ENCODE measurements at places on chromosomes 4 and X. TPM values are rescaled to one million over a fixed set of nuclear protein-coding genes. Genes with fewer than 3 reads are reported as not detected.
A peak's percentile ranks its signal among the peaks of the same experiment; 100 is the strongest.

The PAGE4 gene
- total RNA-seq = not detected

The ZNF711 gene
- 0.33 TPM for total RNA-seq

The OPHN1 gene
- total RNA-seq = 0.46 TPM

The CPZ gene
- not detected for total RNA-seq

The SERTM2 gene
- total RNA-seq = not detected

The PGAM4 gene
- total RNA-seq = 0.70 TPM

The PF4V1 gene
- total RNA-seq = not detected

The RAB9B gene
- total RNA-seq = 0.57 TPM

The P2RY4 gene
- total RNA-seq = not detected

The NLGN3 gene
- total RNA-seq = 0.86 TPM

The APLN gene
- total RNA-seq = 0.26 TPM

The GNL3L gene
- total RNA-seq = 45.9 TPM

DNA sequence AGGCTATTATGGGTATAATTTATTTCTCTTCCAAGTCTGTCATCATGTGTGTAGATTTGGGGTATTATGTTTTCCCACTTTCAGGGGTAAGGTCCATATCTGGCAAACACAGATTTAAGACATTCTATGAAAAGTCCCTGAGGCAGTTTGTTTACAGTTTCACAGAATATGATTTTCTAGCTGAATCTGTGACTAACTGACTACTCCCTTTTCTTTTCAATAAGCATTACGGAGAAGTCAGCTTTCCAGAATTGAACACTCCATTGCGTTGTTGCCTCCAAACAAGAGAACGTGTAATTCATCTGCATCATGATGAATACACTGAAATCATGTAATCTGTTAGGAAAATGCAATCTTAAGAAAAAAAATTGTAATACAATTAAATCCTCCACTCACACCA lies 226.7 kb upstream of the SFRP2 start:
- DNase-seq = no peak

GRCh38 chr4:163606896-163607691 lies 112.6 kb downstream of the TMA16 start:
- no peak for DNase-seq

GRCh38 chr4:123643691-123644090 lies 247.1 kb downstream of the SPRY1 start:
- no peak for DNase-seq

DNA sequence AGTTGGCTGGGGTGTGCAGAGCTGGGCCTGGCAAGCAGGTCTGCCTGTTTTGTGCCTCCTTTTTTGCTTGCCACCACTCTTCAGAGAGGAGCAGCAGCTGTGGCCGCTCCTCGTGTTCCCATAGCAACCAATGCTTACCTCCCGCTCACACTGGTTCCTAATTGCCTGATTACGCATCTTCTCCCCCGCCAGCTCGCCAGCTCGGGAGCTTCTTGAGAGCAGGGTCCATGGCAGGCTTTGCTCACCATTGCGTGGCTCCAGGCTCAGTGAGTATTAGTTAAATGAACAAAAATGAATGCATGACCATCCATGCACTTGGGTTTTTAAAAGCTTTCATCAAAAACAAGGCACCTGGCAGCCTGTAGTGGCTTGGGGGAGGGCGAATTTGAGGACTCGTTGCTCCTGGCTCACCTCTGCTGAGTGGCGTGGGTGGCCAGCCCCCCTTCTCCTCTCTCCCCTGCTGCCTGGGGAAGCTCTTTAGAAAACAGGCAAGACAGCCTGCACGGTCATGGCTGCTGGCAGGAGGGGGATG lies 14.2 kb upstream of the PJA1 start:
- no peak for DNase-seq

GRCh38 chr4:3655963-3656362 lies 110.2 kb upstream of the ADRA2C start:
- DNase-seq = no peak

- DNase-seq = no peak
Observed at GRCh38 chr4:121187206-121187605, 23.1 kb upstream of the TNIP3 start.

DNA sequence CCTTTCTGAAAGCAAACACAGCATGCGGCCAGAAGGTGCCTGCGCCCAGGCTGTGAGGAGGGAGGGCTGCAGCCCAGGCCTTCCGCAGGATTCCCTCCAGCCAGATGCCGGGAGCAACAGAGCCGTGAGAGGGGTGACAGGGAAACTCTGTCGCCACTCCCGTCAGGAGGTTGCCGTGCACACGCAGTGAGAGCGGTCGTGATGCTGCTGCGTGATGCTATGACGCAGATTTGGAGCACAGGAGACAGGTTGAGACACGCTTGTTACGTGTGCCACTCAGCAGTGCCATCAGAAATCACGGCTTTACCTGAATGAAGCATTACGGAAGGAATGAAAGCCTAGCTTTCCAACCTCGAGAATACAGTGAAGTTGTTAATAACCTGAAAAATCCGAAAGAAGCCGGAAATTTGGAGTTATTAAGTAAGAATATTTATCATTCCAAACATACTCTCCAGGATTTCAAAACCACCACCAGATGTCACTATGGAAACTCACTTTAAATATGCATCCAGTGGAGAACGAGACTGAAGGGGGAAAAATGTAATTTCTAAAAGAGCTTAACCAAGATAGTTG lies 54.4 kb downstream of the FAT1 start:
- DNase-seq = no peak

- no peak for DNase-seq
Observed at GRCh38 chrX:133794126-133794525, 191.3 kb downstream of the GPC3 start.

DNA sequence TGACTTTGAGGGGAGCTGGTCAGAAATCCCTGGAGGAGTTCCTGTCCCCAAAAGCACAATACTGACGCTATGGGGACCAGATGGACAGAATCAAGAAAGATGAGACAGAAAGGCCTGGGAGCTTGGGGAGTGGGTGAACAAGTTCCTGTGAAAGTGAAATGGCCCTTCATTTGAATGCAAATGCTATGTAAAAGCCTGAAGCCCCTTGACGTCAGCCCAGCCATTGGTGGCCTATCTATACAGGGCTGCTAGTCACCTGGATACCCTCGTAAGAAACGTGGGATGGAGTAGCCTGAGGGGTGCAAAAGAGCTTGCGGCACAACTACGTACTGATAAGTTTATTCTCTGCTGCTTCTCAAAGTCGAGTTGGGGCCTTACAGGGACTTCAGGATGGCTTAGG lies at the start of gene CDX4:
CDX4 (plus strand) TSS at position 223 of the 400 bp plus-strand sequence. CDS start 201 bp downstream, outside the sequence.
- DNase-seq = no peak

DNA sequence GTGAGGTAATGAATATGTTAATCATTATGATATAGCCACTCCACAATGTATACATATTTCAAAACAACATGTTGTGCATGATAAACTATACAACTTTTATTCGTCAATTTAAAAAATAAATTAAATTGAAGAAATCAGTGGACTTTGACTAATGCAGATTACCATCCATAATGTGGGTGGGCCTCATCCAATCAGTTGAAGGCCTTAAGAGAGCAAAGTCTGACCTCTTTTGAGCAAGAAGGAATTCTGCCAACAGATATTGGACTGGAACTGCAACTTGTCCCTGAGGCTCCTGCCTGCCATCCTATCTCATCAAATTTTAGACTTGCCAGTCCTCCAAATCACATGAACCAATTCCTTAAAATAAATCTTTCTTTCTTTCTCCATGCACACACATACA lies 57.4 kb upstream of the SLC16A2 start:
- no peak for DNase-seq

GRCh38 chr4:23881674-23882337 lies 8.0 kb downstream of the PPARGC1A start:
- no peak for DNase-seq

DNA sequence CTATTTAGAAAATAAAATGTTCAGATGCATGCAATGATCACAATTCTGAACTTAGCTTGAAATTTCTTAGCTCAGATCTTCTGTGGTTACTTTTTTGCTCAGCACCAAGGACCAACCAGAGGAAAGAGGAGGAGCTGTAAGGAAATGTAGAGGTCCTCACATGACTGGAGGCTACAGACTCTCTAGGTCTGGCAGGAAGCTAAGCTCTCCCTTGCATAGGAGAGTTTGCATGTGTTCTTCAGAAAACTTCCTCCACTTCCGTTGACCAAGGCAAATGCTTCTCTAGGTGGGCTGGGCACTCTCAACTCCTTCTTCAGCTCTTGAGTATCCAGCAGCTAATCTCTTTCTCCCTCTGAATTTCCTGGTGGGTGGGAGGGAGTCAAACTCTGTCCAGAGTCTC lies 119.6 kb downstream of the BTC start:
- no peak for DNase-seq

DNA sequence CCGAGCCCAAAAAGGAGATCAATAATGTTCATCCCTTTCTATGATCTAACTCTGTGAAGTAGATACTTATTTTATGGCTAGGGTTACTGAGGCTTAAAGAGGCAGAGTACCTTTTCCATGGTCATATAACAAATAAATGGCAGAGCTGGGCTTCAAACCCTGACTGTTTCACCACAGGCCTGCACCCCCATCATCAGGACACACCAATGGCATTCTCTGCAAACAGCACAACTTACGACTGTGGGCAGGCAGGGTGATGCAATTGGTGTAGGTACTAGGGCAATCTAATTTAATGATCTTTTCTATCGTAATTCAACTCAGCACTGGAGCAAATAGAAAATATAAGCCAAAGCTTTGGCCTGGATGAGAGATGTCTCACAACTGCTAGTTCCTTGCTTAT lies 118.8 kb upstream of the CBR4 start:
- DNase-seq = no peak

DNA sequence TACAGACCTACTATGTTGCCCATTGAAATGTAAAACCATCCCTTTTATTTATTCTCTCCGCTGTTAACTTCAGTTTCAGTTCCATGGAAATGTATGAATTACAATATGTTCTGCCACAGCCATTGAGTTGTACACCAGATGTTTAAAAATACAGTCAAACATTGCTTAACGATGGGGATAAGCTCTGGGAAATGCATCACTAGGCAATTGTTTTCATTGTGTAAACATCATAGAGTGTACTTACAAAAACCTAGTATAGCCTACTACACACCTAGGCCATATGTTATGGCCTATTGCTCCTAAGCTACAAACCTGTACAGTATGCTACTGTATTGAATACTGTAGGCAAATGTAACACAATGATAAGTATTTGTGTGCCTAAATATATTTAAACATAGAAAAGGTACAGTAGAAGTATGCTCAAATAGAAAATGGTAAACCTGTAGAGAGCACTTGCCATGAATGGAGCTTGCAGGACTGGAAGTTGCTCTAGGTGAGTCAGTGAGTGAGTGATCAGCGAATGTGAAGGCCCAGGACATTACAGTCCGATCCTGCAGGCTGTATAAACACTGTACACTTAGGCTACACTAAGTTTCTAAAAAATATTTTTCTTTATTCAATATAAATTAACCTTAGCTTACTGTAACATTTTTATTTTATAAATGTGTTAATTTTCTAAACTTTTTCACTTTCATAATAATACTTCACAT lies 2.7 kb upstream of the PF4V1 start:
- DNase-seq = no peak

DNA sequence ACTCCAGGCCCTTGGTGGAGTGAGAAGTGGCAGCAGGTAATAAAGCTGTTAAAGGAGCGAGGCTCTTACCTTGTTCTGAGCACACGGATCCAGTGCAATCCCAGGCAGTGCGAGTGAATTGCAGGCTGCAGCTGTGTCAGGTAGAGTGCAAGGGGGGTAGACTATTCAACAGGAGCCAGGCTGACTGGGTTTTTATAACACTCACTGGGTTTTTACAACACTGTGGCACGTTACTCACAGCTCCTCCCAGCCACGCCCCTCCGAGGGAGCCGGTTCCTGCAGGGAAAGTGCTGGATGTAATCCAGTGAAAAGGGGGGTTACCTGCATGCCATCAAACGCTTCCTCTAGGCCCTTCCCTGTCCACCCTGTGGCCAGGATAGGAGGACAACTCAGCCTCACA lies 358 bp downstream of the FGFBP1 start:
- no peak for DNase-seq

GRCh38 chr4:10659251-10659650 lies 25.3 kb downstream of the CLNK start:
- DNase-seq = no peak

- no peak for DNase-seq
Observed at GRCh38 chrX:129025376-129025775, 497.9 kb downstream of the SMARCA1 start.

DNA sequence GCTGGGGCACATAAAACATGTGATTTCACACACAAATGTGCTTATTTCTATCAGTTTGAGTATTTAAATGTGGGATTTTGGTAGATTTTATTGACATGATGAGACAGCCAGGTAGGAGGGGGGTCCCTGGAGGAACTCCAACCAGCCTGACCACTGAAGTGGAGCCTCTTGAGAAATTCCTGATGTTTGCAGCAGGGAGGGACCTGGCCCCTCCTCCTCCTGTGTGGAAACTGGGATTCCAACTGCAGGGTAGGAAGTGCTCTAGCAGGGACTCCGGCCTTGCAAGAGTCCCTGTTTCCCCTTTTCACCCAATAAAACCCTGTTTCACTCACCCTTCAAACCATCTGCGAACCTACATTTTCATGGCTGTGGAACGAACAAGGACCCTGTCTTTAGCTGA lies 2224.0 kb upstream of the AGA start:
- DNase-seq = no peak

- no peak for DNase-seq
Observed at GRCh38 chrX:10981506-10981905, 129.6 kb upstream of the HCCS start.

GRCh38 chr4:100198061-100198460 lies 7.8 kb upstream of the DDIT4L start:
- DNase-seq = no peak

- no peak for DNase-seq
Observed at GRCh38 chr4:25011135-25011866, 19.4 kb downstream of the LGI2 start.

DNA sequence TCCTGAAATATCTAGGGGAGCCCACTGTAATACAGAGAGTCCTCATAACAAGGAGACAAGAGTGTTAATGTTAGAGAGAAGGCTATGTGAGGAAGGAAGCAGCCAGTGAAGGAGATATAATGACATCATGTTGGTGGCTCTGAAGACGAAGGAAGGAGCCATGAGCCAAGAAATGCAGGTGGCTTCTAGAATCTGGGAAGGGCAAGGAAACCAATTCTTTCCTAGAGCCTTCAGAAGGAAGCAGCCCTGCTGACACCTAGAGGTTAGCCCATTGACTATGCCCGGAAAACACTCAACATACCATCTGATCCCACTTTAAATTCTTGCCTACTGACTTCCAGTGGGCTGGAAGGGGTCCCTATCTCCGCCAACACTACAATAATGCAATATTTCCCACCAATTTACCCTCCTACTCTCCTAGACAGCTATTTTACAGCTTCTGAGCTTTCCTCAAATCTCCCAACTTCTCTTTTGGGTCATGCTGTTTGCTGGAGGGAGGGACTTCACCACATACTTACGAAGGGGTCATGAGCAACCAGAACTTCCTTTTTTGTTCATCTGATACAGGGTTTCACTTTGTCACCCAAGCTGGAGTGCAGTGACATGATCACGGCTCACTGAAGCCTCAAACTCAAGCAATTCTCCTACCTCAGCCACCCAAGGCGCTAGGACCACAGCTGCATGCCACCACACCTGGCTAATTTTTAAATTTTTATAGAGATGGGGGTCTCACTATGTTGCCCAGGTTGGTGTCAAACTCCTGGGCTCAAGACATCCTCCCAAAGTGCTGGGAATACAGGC lies 25.2 kb upstream of the G3BP2 start:
- peak; percentile 48 for DNase-seq

All from activated CD4-positive, alpha-beta memory T cell treated with anti-CD3 and anti-CD28 coated beads for 36 hours (primary cell).